ENCODE measurements at places on chromosomes 2 and 18. TPM values are rescaled to one million over a fixed set of nuclear protein-coding genes. Genes with fewer than 3 reads are reported as not detected.

Gene PFN4
- total RNA-seq, result 0.64 TPM

Gene AKAIN1
- not detected for total RNA-seq

Gene YES1
- 68.2 TPM for total RNA-seq

Gene GRB14
- total RNA-seq, result 8.6 TPM

Gene RUFY4
- not detected for total RNA-seq

- DNase-seq, result no peak
Observed at GRCh38 chr2:120430957-120431356, 85.0 kb downstream of the INHBB start.

GRCh38 chr2:132581991-132582738 is 87.8 kb downstream of the LYPD1 start:
- peak; percentile 59 for DNase-seq

DNA sequence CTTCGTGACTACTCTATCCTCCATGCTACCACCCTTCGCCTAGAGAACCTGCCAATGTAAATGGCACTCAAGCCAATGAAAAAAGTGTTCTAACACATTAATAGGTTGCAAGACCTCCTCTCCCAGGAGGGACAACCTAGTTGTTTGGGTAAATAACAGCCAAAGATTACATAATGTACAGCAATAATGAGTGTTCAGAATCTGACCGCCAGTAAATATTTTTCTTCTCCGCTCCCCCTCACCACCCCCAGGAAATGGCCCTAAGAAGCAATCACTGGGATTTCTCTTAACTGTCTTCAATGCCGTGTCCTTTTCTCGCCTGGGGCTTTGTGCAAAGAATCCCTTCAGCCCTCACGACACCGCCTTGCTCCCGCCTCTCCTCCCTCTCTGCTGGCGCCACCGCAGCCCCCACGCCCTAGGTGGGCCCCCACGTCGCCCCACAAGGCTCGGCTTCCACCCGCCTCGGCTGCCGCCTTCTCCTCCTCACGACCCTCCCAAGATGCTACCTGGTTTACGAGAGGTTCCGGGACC is 458 bp downstream of the HYCC2 start:
- DNase-seq, result no peak

DNA sequence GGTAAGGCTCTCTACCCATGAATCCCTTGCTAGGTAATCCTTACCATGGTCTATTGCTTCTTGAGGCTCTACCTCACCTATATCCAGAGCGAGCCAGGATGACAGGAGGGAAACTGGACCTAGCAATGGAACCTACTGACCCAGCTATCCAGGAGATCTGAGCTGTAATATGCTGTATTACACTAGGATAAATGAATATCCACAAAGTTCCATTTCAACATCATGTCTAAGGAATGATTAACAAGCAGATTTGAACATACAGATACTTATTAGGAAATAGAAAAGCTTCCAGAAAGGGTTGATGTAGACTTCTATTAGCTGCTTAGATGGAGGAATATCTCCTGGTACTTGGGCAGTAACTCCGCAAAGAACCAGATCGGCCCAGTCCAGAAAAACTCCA is 110.1 kb downstream of the BAZ2B start:
- no peak for DNase-seq

DNA sequence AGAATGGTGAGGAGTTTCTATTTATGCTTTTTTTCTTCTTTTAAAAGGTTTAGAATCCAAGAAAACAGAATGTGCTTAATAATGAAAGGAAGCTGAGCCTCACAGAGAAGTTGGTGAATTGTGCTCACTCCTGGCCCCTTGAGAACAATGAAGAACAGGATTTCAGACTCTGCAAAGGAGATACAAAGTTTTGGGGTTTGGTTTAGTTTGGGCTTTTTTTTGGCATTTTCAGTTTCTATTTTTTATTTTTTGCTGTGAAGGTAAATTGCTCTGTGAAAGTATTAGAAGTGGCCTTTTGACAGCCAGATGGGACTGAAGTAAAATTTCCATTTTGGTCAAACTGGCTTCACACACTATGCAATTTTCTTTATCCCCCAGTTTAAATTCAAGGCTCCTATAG is 247.3 kb upstream of the GYPC start:
- no peak for DNase-seq

GRCh38 chr18:73232933-73233332 is 365.1 kb upstream of the NETO1 start:
- no peak for DNase-seq

DNA sequence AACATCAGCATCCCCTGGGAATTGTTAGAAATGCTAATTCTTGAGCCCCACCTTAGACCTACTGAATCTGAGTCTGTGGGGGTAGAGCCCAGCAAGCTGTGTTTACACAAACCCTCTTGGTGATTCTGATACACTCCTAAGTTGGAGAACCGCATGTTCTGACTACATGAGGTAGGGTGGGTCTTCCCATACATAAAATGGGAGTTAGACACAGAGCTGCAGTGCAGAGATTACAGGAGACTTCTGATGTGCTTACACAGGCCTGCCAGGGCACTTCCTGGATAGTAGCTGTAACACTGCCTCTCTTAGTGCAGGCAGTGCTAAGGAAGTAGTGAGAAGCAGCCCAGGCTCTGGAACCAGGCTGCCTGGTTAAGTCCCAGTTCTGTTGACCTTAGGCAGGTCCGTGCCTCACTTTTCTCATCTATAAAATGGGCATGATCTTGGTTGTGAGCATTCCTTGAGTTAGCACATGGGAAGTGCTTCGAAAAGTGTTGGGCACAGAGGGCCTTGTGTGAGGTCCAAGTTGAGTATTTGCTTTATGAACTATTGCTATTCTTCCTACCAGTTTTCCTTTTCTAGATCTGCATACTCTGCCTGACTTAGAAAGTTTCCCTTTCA is 67.3 kb downstream of the GLI2 start:
- DNase-seq, result no peak

- DNase-seq, result no peak
Observed at GRCh38 chr18:14074187-14074586, 58.0 kb downstream of the ZNF519 start.

GRCh38 chr2:12884713-12885282 is 168.1 kb downstream of the TRIB2 start:
- DNase-seq, result peak; percentile 77

DNA sequence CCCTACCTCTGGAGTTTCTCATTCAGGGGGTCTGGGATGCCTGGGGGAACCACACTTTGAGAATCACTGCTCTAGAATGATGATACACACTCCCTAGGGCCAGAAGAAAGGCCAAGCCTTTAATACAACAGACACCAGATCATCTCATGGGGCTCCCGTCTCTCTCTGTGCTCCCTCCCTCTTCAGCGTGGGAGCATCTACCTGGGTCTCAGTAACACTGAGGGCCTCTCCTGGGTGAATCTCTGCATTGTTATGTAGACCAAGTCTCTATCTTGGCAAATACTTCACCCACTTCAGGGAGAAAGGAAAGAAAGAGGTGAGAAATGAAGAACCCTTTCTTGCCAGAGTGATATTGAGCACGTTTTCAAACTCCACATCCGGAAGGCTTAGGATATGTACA is 146.8 kb upstream of the MSH6 start:
- DNase-seq, result no peak

GRCh38 chr2:239669899-239670460 is 269.2 kb upstream of the HDAC4 start:
- DNase-seq, result no peak

DNA sequence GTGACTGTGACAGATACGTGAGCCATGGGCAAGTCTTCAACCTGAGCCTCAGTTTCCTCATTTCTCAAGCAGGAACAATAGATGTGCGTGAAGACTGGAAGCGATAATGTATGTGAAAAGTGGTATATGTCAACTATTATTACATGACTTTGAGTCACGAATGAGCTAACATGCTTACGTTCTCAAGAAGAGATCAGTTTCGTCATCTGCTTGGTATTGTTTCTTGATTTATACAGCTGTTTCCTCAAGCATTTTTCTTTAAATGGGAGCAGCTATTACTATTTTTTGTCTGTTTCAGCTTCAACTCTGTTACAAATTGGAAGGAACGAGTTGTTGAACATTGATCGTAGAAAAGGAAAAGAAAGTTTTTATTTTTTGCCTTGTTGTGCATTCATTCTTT is 48.5 kb upstream of the THOC1 start:
- no peak for DNase-seq

DNA sequence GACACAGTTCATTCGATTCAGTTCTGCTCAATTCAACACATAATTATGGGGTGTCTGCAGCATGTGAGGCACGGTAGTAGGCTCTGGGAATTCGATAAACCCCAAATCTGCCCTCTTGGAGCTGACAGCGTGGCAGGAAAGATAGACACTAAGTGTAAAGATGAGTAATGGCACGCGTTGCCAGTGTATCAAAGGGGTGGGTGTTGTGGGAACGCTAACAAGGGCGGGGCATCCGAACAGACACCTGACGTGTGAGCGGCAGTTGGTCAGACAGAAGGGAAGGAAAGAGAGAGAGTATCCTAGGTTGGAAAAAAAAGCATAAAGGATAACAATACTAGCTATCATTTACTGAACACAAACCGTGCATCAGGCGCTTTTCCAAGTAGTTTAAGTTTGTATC is 125.7 kb upstream of the HAAO start:
- no peak for DNase-seq

- no peak for DNase-seq
Observed at GRCh38 chr2:13669607-13670006, 952.9 kb downstream of the TRIB2 start.

GRCh38 chr2:237859533-237860272 is at the start of gene RAMP1:
TSS of gene RAMP1 (plus strand) at chr2:237859623. CDS start at chr2:237859676, 53 bp downstream.
- no peak for DNase-seq

GRCh38 chr2:109533823-109534222 is 79.9 kb downstream of the SEPTIN10 start:
- no peak for DNase-seq

All from astrocyte (in vitro differentiated cells and primary cell).